ENCODE measurements at places on chromosomes 4 and X.

DNA sequence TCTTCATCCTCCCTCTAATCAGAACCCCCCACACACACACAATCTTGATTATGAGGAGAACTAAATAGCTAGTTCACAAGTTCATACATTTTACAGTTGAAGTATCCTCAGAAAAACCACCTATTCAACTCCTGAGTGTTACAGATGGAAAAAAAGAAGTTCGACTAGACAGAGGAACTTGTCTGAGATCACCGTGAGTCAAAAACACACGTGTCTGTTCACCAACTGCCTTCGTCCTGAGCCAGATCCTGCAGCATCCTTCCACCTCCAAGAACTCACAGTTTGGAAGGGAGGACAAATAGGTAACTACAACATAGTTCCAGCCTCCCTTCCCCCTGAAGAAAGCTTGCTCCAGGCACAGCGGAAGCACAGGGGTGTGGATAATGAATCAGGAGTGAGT lies 19.0 kb upstream of the IRAK1 start:
- DNase-seq, result no peak

DNA sequence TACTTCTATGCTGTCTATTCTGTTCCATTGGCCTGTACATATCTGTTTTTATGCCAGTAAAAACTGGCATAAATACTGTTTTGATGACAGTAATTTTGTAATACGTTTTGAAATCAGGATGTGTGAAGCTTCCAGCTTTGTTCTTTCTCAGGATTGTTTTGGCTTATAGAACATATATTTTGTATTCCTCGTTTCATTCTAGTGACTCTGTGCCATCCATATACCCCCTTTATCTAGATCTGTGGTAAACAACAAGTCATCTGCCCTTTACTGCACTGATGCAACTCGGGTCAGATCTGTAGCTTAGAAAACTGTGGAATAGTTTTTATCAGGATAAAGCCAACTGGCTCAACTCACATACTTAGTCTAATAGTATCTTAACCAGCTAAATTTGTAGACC lies 233.7 kb downstream of the PRDM5 start:
- DNase-seq, result no peak

DNA sequence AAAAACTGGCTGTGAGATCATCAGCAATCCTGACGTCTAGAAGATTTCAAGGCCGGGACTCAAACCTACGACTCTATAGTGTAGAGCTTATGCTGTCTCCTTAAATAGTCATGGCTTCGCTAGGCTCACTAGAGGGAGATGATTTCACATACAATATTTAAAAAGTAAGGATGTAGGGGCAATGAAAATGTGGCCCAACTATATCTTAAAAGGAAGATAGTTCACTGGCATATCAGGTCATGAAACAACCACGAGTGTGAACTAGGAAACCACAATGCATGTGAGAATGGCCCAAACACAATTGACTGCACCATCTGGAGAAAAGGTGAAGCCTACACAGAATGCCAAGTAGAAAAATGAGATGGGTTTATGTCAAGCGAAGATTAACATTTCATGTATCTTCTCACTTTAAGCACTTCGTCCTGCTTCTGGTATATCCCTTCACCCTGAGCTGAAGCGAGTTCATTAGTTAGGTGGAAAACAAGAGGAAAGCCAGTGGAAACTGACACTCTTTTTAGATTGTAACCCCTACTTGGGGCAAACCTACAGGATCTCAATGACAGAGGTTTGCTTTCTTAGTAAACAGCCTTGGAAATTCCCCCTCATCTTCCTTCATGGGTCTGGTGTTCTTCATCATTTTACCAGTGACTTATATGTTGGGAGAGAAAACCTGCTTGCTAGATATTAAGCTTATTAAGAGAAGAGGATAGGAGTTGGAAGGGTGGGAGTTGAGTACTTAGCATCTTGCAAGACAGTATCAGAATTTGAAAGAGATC lies 17.4 kb downstream of the FAM9C start:
- no peak for DNase-seq

DNA sequence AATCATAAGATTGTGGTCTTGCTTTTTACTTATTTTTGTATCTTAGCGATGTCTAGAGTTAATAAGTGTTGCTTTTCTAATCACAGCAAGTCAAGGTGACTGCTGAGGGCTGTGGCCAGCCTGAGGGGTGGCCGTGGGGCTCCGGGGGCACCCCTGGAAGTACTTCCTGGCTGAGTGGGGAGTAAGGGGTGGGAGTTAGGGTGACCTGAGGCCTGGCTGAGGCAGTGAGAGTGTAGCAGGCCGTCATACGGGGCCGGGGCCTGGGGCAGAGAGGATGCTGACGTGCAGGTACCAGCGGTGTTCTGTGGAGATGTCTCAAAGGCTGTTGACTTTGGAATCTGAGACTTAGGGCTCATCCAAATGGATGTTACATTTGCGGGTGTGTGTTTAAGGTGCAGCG lies 29.3 kb downstream of the PIGG start:
- no peak for DNase-seq

GRCh38 chrX:79259073-79259689 lies 108.0 kb downstream of the ITM2A start:
- no peak for DNase-seq

DNA sequence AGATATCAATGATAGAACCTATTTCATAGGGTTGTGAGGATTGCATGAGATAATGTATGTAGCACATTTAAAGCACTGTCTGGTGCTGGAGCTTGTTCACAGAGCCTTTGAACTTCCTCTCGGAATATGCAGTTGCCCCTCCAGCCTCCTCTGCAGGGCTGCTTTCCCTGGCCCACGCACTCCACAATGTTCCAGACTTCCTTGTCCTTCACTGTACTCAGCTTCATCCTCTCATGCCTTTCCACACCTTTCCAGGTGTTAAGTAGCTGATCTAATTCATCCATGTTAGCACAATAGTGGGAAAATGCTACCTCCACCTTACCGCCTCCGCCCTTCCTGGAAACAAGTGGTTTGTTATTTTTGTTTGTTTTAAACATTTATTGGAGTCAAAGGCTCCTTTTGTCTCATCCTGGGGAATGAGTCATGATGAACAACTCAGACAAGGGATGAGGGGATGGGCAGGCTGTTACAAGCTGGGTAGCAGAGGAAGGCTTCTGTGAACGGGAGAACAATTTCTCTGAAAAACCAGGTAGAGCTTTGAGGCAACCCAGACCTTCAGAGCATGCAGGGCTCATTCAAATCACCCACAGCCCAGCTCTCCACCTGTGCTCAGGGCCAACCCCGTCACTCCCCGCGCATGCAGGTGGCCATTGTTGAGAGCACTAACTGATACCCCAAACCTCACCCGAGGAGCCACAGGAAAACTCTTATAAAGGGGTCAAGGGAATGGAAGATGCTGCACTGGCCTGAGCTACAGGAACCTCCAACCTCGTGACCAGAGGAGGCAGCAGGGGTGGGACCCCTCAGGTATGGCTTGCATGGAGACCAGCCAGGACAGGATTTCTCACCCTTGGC lies 84.9 kb upstream of the TBL1X start:
- peak; percentile 42 for DNase-seq

- DNase-seq, result no peak
These were observed 277.9 kb downstream of the ADGRA3 start for GRCh38 chr4:22237846-22238494.

DNA sequence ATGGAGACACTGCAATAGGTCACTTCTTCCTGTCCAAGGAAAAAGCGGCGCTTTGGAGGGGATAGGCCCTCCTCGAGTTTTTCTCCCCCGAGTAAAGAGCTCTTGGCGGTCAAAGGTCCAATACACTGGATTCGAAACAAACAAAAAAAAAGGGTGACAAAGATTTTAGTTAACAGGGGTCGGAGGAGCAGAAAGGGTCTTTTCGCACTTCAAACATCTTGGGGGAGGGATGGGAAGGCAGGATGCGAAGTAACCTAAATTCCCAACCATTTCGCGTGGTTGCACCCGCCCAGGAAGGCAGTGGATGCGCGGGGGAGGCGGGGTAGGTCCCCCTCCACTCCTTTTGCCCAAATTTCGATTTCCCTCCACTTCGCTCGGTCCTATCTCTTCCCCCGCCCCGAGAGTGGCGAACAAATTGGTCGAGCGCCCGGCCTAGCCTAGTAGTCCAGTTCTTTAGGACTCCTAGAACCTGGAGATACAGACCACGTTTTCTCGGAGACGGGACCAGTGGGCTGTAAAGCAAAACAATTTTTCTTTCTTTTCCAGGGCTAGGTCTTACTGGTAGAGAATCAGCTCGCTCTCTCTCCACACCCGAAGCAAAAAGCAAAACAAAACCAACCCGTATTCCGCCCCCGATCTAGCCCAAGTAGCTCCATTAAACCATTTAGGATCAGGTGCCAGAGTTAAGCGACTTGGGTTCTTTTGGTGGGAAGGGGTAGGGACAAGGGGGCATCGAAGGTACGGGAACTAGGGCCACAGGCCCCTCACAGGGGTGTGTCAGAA lies 2.0 kb upstream of the STAG2 start:
- DNase-seq, result no peak

DNA sequence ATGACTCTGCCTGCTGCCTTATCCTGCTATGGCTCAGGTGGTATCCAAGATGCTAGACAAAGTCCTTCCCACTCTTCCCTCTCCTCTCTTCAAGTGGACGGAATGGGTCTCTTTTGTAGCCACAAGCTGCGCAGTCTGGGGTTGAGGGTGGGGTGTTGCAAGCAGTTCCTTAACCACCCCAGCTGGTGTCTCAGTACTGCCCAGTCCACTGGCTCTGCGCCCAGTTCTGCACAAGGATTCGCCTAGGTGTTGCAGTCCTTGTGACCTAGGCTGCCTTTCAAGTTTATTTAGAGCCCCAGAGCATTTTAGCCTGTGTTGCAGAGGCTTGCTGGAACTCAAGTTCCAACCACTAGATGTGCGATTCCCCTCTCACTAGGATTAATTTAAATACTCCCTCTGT lies 120.7 kb downstream of the NEXMIF start:
- DNase-seq, result no peak

- DNase-seq, result no peak
These were observed 11.2 kb upstream of the RNF175 start for GRCh38 chr4:153771046-153771445.

GRCh38 chr4:53805291-53805690 lies 214.0 kb upstream of the LNX1 start:
- DNase-seq, result no peak

- DNase-seq, result no peak
These were observed 96.2 kb upstream of the CCSER1 start for GRCh38 chr4:90030953-90031352.

- no peak for DNase-seq
These were observed 20.6 kb downstream of the WFS1 start for GRCh38 chr4:6290256-6290655.
